ENCODE measurements at places on chromosomes 1 and 21. TPM values are rescaled to one million over a fixed set of nuclear protein-coding genes. Genes with fewer than 3 reads are reported as not detected.

OR2G6 gene
- total RNA-seq = not detected

CRYZ gene
- total RNA-seq = 43.4 TPM

RGS1 gene
- not detected for total RNA-seq

PGLYRP3 gene
- not detected for total RNA-seq

OR10J1 gene
- not detected for total RNA-seq

NUP210L gene
- total RNA-seq = under 0.01 TPM

TENT5C gene
- total RNA-seq = 5.3 TPM

OR2M4 gene
- total RNA-seq = not detected

NOTCH2 gene
- 128 TPM for total RNA-seq

AIRE gene
- not detected for total RNA-seq

ZBED6 gene
- total RNA-seq = 16.1 TPM

SPSB1 gene
- total RNA-seq = 16.7 TPM

TSPAN1 gene
- 0.18 TPM for total RNA-seq

DNAH14 gene
- 2.7 TPM for total RNA-seq

GLRX2 gene
- 12.8 TPM for total RNA-seq

GBP5 gene
- not detected for total RNA-seq

OR11L1 gene
- not detected for total RNA-seq

COL8A2 gene
- 0.54 TPM for total RNA-seq

NR5A2 gene
- under 0.01 TPM for total RNA-seq

WNT3A gene
- not detected for total RNA-seq

BARHL2 gene
- not detected for total RNA-seq

CELA2A gene
- total RNA-seq = not detected

TSACC gene
- total RNA-seq = not detected

B3GALT5 gene
- total RNA-seq = 0.18 TPM

APOBEC4 gene
- not detected for total RNA-seq

TRAF5 gene
- total RNA-seq = 13.1 TPM

CELA3A gene
- not detected for total RNA-seq

L1TD1 gene
- not detected for total RNA-seq

CFHR3 gene
- not detected for total RNA-seq

ZFP69B gene
- 6.8 TPM for total RNA-seq

APCS gene
- not detected for total RNA-seq

OR2T2 gene
- not detected for total RNA-seq

KCNK2 gene
- 86.9 TPM for total RNA-seq

MARCKSL1 gene
- 34.7 TPM for total RNA-seq

FCRL1 gene
- total RNA-seq = not detected

LINGO4 gene
- not detected for total RNA-seq

CYYR1 gene
- not detected for total RNA-seq

IQGAP3 gene
- 13.6 TPM for total RNA-seq

SH2D5 gene
- 7.2 TPM for total RNA-seq

CRB1 gene
- under 0.01 TPM for total RNA-seq

FAM163A gene
- not detected for total RNA-seq

TMEM82 gene
- total RNA-seq = not detected

KRTAP25-1 gene
- not detected for total RNA-seq

SYPL2 gene
- total RNA-seq = under 0.01 TPM

RABIF gene
- 6.9 TPM for total RNA-seq

FAM72B gene
- total RNA-seq = 1.6 TPM

HS2ST1 gene
- 13.1 TPM for total RNA-seq

TNNT2 gene
- total RNA-seq = 0.56 TPM

FAM78B gene
- 0.28 TPM for total RNA-seq

NIPAL3 gene
- total RNA-seq = 123 TPM

CD2 gene
- not detected for total RNA-seq

Measured in IMR-90 (cell line).